Stimulated activated CD8-positive, alpha-beta memory T cell treated with anti-CD3 and anti-CD28 coated beads, Interleukin-15, amount 100 ng/mL, for 1 hour (primary cell): ENCODE measurements at places on chromosomes 11 and 22.

GRCh38 chr11:33454264-33454663 is 197.1 kb downstream of the HIPK3 start:
- DNase-seq: no peak

DNA sequence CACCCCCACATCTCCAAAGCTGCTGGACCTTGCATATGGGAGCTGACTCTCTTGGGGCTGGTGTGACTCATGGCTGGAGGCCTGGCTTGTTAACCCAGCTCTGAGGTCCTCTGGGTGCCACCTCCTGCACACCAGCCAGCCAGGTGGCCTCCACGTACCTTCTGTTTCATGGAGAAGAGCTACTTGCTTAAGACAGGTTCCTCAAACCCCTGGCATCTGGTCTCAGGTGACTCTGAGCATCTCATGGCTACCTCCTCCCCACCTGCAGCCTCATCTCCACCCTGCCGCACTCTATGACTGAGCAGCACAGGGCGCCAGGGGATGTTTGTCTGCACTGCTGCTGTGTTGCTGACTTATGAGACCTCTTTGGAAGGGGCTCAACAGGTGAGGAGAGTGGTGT is 55.7 kb downstream of the BCR start:
- no peak for DNase-seq

DNA sequence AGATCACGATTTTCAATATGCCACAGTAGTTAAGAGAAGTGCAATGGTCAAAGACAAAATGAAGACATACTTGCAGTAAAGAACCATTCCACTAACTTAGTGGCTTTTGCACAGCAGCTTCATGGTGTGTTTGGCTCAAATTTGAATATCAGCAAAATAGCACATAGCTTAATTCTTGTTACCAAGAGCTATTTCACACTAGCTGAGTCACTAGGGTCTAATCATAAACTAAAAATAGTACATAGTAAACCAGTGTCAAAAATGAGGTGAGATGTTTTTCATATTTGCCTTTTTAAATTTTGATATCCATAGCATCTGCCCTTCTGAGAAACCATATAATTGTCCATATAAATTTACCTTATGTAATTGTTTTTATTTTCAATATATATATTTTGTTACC is 325.0 kb upstream of the LUZP2 start:
- DNase-seq: no peak

DNA sequence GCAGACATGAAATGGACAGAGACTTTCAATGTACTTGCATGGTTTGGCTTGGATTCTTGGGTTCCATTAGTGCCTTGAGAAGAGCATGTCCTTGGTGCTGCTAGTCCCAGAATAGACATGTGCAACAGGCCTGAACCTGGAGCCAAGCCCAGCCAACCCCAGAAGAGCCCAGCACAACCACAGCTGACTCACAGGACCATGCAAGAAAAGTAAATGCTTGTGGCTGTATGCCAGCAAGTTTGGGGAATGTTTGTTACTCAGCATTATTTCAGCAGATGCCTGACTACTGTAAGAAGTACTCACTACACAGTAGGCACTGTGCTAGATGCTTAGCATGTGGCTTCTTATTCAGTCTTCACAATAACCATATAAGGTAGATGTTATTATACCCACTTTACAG is 39.2 kb upstream of the HMGXB4 start:
- no peak for DNase-seq

DNA sequence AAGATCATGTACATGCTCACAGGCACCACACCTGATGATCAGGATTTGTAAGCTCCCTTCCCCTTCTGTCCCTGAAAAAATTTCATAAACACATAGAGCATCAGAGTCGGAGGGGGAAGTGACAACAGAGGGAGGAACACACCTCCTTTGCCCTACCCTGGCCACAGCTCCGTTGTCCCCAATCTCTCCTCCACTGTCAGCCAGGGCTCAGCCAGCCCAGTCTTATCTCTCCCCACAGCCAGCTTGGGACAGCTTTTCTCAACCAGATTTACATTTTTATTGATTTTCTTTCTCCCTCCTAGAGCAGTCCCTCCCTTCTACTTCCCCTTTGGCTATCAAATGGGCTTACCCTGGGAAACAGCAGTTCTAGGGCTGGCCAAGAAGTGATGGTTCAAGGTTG is 32.1 kb upstream of the TPBGL start:
- no peak for DNase-seq

DNA sequence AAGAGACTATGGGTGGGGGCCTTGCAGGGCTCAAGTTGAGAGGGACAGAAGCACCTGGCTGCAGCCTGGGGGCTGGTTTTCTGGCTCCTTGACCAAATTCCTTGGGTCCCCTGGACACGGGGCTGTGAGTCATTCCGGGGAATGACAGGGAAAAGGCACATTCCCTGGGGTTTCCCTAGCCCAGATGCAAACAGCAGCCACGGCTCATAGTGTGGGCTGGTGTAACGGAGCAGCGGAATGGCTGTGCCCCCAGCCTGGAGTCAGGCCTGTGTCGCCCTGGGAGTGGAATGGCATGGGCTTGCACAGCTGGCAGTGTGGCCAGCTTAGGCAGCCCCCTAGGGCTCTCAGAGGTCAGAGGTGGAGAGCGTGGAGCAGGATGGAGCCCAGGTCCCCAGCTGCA is 77.6 kb upstream of the KCNQ1OT1 start:
- no peak for DNase-seq

DNA sequence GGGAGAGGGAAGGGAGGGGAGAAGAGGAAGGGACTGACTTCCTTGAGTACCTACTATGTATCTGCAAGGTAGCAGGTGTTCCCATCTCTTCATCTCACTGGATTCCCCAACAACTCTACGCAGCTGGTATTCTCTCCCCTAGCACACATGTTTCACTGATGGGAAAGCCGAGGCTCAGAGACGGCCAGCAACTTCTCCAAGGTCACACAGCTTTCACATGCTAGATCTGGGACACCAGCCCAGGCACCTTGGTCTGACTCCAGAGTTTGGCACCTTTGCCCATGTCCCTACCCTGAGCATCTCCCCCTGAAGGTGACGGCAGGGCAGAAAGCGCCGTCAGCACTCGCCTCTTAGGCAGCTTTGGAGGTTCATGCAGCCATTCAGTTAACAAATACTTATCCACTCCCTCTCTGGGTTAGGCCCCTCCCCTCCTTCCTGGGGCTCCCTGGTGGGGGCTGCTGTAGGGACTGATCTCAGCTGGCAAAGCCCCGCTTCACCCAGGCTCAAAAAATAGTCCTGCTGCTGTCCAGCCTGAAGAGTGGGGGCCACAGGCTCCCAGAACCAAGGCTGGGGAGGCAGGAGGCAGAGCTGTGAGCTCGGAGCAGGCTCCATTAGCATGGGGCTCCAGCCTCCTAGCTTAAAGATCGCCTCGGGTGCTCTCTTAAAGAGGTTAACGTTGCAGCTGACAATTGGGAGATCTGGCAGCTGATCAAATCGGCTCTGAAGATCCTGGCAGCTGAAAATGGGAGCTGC is 79.4 kb downstream of the IGLL1 start:
- no peak for DNase-seq

DNA sequence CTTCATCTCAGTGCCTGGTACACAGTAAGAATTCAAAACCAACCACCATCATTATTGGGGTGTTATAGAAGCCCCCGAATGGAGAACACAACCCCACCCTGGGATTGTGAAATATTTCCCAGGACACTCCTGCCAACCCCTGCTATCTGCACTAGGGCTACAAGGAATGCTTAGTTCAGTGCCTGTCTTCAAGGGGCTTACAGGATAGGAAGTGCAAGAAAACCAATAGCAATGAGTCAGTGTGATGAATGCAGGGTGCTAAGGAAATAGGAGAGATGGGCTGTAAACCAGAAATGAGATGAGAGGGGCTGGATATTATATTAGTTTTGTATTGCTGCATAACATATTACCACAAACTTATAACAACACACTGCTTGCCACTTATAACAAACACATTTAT is 965 bp upstream of the ASCC2 start:
- no peak for DNase-seq

GRCh38 chr11:126153972-126154371 is 57.5 kb downstream of the RPUSD4 start:
- no peak for DNase-seq

GRCh38 chr11:84212468-84213390 is 926.6 kb upstream of the CCDC90B start:
- no peak for DNase-seq

- DNase-seq: no peak
Observed at GRCh38 chr11:67674442-67674871, at the start of gene ALDH3B2. ALDH3B2 (minus strand) TSS chr11:67674623; CDS start chr11:67666935, 7,688 bp downstream.

DNA sequence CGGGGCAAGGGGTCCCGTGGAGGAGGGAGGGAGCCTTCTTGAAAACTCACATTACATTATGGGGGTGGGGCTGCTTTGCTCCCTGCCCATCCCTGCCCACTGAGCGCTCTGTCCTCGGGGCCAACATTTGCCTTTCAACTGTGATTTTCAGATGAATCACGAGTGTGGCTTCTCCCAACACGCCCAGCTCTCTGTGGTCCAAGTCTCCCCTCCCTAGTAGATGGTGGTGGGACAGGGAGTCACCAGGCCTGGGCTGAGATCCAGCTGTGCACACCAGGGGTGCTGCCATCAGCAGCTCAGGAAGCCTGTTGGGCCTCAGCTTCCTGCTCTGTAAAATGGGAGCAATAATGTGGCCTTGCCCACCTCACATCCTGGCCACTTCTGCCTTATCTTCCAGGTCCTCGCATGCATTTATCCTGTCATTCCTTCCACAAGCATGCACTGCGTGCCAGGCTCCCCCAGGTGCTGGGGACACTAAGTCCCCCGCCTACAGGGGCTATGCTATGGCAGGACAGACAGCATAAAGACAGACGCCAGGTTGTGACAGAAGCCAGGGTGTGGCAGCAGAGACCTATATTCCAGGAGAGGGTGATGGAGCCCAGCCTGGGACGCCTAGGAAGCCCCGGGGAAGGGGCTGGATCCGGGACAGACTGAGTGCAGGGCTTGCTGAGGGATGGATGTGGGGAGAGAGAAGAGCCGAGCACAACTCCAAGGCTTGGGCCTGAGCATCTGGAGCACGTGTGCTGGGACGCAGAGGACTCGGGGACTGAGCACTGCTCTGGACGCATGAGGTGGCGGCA is 30.5 kb downstream of the NFAM1 start:
- DNase-seq: no peak

GRCh38 chr11:3886985-3887384 is 31.5 kb downstream of the STIM1 start:
- DNase-seq: no peak
